ENCODE measurements at places on chromosomes 4 and X.

DNA sequence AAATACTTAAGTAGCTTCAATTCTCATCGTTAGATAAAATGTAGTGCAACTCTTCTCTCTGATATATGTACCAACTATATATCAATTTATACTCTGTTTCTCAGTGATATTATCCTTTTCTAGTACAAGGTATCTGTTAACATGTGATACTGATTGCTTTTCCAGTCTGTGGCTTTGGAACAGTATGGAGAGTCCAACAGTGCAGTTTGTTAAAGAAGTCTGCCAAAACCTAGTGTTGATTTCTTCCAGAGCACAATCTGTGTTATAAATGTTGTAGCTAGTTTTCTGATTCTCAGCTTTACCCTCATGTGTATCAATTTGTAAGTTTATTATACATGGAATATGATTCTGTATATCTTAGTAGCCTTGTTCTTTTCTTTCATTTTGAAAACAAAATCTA, 465.0 kb downstream of the IL15 start:
- DNase-seq = no peak

- no peak for DNase-seq
These were observed 1056.7 kb downstream of the PCDH19 start for GRCh38 chrX:99353412-99353811.

GRCh38 chrX:81957900-81958545, 756.1 kb downstream of the SH3BGRL start:
- DNase-seq = peak; percentile 4

- DNase-seq = no peak
These were observed 530.7 kb downstream of the CWH43 start for GRCh38 chr4:49516796-49517195.

- DNase-seq = peak; percentile 40
These were observed 247.1 kb downstream of the BCOR start for GRCh38 chrX:39850630-39851152.

- DNase-seq = no peak
These were observed 20.2 kb downstream of the CNGA2 start for GRCh38 chrX:151754641-151755215.

DNA sequence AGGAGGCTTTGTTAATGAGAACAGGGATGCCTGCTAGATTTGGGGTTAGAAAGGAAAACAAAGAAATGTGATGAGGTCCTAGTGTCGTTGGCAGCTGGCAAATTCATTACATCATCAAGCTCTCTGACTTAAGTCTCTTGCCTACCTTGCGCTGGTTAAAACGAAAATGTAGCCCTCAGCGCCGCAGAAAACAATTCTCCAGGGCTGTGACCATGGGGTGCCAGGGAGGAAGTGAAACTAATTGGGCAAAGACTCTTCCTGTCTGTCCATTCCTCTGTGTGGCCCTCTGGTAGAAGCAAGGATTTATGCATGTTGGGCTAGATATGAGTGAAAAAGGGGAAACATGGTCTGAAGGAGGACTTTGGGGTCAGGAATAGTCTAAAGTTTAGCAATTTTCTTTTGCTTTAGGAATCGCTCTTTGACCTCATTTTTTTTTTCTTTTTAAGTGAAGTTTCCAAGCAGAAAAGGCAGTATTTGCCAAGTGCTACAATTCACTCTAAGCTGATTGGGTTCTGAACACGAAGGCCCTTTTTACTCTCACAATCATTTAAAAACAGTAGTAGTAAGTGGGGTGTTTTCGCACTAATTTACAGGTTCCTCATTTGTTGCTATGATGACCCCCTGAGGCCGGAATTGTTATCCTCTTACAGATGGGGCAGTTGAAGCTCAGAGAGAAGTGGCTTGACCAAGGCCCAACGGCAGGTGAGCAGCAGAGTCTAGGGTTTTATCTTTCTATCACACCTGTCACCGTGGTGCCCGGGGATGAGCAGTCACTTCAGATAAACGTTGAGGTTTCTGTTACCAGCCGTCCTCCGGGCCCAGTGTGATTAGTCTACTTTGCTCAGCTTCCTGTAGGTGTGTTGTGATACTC, 27.3 kb upstream of the CHRNA9 start:
- DNase-seq = peak; percentile 85

DNA sequence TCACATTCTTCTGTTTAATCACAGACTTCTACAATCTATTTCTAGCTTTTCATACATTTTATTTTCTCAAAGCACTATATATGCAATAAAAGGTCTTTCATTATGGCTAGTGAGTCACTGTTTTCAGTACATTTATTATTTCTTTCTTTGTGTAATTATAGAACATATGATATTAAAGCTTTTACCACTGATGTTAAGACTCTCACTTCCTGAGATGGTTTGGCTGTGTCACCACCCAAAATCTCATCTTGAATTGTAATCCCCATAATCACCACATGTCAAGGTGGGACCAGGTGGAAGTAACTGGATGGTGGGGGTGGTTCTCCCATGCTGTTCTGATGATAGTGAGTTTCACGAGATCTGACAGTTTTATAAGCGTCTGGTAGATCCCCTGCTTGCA, 41.9 kb downstream of the UBA6 start:
- no peak for DNase-seq

DNA sequence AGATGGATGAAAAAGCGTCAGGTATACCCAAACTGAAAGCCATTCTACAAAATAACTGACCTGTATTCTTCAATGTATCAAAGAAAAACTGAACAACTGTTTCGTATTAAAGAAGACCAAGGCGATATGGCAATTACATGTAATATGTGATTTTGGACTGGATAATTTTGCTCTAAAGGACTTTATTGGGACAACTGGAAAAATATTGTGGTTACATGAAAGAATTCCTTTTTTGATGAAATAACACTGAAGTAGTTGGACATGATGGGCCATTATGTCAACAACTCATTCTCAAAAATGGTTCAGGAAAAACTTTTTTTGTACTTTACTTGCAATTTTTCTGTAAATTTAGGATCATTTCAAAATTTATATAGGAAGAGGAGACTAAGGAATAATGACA, 12.1 kb upstream of the ANTXR2 start:
- DNase-seq = no peak

- DNase-seq = no peak
These were observed 126.2 kb downstream of the SLC39A8 start for GRCh38 chr4:102219129-102219528.

GRCh38 chrX:55187281-55187680, 32.9 kb upstream of the PAGE5 start:
- no peak for DNase-seq

- DNase-seq = no peak
These were observed 255.0 kb upstream of the PITX2 start for GRCh38 chr4:110877778-110878370.

DNA sequence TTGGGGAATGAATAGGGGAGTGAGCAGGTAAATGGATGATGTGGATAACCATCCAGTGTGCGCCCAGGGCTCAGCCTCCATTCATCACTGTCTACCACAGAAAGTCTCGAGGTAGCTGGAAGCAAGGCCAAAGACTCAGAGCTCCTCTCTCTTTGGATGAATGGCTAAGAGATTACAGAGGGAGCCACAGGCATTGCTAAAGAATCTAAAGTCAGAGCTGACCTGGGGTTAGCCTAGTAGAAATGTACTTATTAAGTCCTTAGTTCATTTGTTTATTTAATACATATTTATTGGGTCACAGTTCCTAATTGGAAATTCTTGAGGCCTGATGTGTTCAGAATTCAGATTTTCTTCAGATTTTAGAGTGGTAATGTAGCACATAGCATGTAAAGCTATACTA, 88.7 kb upstream of the HPF1 start:
- DNase-seq = no peak

GRCh38 chr4:95421869-95422268, 126.9 kb downstream of the UNC5C start:
- no peak for DNase-seq

GRCh38 chrX:115960440-115961084, 210.0 kb upstream of the AGTR2 start:
- DNase-seq = no peak

GRCh38 chrX:20521222-20521621, 254.5 kb upstream of the RPS6KA3 start:
- no peak for DNase-seq

GRCh38 chrX:136047016-136047642, 61.9 kb downstream of the SLC9A6 start:
- no peak for DNase-seq

DNA sequence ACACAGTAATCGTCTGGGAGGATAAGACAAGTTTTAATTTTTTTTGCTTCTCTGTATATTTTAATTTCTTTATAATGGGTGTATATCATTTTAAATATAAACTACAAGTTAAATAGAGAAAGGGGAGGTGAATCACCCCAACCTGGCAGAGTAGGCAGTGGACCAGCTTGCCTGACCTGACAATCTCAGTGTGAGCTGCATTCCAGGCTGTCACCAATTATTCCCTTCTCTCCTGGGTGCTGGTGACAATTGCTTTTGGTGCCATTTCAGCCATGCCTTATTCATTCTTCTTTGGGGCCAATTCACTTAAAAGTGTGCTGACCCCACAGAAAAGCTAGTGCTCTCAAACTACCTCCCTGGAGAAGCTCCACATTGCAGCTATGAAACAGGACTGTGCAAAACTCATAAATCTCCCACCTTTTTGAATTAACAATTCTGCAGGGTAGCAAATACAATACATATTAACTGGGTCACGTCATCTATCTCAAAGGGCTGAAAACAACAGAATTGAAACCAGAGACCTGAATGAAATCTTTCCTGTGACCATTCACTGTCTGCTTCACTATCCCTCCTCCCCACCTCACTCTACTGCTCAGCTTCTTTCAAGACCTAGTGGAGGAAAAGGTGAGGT, 359.0 kb downstream of the HS3ST1 start:
- no peak for DNase-seq

DNA sequence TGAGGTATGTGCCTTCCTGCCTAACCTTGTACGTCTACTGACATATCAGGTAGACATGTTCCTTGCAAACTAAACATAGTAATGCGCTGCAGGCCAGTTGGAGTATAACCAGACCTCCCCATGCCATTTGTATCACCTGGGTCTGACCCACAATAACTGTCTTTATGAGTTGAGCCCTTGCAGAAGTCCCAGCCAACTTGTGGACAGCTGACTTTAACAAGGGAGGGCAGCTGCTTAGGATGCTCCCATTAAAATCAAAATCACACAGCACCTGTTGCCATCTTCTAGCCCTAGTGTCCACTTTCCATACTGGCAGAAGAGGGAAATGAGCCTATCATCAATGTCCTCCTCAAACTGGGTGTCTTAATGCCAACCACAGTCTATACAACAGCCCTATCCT, 41.6 kb downstream of the KANTR start:
- no peak for DNase-seq

DNA sequence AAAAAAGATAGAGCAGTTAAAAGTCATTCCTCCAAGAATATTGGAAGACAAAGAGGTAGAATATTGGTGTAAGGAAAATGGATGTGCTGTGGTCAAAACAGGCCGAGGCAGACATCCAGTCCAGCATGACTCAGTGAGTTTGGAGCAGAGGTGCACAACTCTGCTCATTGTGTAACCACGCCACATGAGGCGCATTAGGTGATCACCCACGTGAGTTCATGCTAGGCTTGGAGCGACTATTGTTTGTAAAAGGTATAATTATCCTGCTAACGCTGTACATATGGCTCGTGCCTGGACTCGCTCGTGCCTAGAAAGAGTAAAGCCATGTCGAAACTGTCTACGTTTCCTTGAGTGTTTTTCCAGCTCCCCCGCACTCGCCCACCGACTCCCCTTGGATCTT, 23.9 kb downstream of the C4orf54 start:
- no peak for DNase-seq

- no peak for DNase-seq
These were observed 38.6 kb downstream of the COL4A6 start for GRCh38 chrX:108399418-108400165.

- DNase-seq = no peak
These were observed 2.1 kb upstream of the GC start for GRCh38 chr4:71785959-71786358.

- no peak for DNase-seq
These were observed 978.3 kb downstream of the PCDH18 start for GRCh38 chr4:136554033-136554432.

- no peak for DNase-seq
These were observed 53.2 kb downstream of the HADH start for GRCh38 chr4:108042927-108043326.

- DNase-seq = no peak
These were observed 950.1 kb downstream of the FAT4 start for GRCh38 chr4:126264839-126265238.

DNA sequence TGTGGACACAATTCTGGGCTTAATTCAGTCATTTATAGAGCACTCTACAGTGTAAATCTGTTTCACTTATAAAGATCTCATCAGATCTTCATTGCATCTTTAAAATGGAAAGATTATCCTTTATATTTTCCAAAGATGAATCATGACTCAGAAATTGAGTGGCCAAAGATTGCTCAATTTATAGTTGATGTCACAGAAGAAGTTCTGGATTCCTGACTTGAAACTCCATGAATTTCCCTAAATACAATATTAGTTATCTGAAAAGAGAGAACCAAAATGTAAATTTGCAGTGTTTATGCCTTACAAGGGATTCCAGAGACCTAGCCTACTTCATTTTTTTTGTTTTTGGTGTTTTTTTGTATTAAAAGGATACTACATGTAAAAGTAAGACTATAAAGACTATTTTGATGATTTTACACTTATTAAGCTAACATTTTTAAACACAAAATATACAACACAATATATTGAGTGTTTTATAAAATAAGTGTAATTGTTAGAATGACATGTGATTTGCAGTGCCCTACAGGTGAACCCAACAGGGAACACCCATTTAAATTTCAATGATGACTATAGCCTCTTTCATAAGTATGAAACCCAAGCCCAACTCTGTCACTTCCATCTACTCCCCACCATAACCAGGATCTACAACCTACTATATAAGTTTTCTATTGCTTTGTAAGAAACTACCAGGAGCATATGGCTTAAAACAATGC, 183.5 kb downstream of the PCDH7 start:
- DNase-seq = no peak

GRCh38 chrX:112653017-112653416, 26.7 kb downstream of the LHFPL1 start:
- no peak for DNase-seq

DNA sequence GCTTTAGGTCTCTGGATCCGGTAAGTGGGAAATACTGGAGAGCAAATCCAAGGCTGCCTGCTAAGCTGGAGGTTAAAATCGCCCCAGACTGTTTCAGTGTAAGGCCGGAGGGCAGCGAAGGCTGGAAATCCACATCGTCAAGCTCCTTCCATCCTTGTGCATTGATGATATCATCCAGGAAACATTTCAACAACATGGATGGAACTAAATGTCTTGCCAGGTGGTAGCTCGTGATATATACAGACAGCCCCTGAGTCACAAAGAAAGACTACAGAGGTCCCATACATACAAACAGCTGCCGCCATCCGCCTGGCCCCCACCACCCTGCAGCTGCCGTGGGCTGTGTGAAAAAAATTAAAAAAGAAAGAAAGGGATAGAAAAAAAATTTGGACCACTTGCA, 148.9 kb upstream of the RBPJ start:
- DNase-seq = no peak

DNA sequence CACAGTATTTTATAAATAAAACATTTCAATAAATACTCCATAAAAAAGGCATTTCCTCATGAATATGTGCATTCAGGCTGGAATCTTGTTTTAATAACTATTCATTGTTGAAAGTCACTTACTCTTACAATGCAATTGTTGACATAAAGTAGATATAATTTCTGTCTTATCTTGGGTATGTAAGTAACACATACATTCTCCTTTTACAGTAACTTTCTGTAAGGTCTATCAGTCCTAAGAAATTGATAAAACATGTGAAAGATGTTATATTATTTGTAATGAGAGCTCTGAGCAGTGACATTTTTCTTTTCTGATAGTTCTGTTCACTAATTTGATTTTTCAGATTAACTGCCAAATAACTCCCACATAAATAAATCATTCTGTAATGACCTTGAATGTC, 1249.2 kb downstream of the STIM2 start:
- no peak for DNase-seq

- DNase-seq = no peak
These were observed 863.8 kb upstream of the PABPC4L start for GRCh38 chr4:135065366-135065765.
